ENCODE measurements at places on chromosomes 1 and 21.

DNA sequence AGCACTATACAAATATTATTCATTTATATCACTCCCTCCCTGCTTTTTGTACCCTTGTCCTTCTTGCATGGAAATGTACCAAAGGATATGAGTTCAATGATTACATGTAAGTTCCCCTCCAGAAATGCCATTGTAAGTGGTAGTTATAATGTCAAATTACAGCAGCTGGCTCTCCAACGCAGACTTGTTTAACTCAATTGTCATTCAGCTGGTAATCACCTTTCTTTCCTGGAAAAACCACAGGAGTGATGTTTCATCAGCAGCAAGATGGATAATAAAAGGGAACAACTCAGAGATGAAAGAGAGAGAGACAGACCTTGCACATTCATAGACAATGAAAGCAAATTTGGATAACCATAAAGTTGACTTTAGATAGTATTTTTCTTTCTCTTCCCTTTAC lies 578.6 kb upstream of the PBX1 start:
- no peak for DNase-seq

- no peak for DNase-seq
These were observed 44.6 kb upstream of the SLC30A1 start for GRCh38 chr1:211623515-211623914.

DNA sequence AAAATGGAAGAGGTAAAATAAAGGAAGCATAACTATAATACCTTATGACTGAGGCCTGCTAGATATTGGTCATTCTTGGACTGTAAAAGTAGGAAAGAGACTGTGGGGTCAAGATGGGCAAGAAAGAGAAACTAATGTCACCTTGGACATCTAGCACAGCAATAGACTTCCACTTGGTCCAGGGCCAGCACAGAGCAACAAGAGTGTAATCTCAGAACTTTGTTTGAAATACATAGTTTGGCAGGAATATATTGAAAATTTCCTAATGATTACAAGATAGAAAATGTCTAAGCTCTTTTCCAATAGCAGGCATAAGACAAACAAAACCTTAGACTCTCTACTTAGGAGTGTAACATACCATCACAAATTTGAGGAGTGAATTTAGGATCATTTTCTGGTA lies 4.6 kb downstream of the LRRC8C start:
- no peak for DNase-seq

GRCh38 chr21:42426424-42426823 lies 22.7 kb downstream of the UBASH3A start:
- no peak for DNase-seq

DNA sequence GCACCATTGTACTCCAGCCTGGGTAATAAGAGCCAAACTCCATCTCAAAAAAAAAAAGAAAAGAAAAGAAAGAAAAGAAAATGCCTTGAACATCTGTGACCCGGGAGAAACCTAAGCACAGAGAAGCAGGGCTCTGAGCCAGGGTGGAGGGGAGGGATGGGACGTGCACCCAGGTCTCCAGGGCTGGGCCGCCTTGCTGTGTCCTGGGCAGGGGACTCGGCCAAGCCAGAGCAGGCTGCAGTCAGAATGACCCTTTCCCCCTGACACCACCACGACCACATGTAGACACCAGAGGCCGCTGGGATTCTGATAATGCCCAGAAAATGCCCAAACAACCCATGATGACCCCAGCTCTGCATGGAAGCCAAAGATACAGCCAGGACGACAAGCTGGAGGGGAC lies 17.8 kb downstream of the CHD5 start:
- no peak for DNase-seq

DNA sequence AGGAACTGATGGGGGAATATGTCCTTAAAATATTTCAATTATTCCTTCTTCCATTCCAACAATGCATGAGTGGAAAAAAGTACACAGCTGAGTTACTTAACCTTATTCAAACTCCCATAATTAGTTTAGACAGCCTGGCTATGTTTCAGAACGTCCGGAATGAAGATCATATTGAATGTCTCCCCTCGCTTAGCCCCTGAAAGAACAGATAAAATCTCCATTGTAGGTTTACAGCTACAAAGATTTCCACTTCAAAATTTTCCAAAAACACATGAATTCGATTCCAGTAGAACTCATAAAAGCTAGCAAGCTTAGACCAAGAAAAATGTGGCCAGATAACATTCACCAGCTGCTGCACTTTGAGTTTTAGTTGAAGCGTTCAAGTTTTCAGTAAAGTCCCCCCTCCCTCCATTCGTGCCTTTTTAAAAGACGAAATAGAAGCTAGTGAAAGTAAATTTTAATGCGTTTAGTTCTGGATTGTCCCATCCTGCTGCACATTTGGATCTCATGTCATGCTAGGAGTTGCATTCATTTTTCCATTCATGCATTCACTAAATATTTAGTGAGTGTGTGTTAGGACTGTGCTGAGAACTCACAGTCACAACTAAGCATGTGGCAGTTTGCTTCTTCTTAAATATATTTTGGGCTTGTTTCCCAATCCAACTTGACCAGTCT lies 29.4 kb upstream of the SSX2IP start:
- no peak for DNase-seq

GRCh38 chr1:238187575-238187949 lies 296.8 kb upstream of the ZP4 start:
- DNase-seq, result no peak

GRCh38 chr1:1777583-1777899 lies 729 bp downstream of the NADK start:
- DNase-seq, result no peak

DNA sequence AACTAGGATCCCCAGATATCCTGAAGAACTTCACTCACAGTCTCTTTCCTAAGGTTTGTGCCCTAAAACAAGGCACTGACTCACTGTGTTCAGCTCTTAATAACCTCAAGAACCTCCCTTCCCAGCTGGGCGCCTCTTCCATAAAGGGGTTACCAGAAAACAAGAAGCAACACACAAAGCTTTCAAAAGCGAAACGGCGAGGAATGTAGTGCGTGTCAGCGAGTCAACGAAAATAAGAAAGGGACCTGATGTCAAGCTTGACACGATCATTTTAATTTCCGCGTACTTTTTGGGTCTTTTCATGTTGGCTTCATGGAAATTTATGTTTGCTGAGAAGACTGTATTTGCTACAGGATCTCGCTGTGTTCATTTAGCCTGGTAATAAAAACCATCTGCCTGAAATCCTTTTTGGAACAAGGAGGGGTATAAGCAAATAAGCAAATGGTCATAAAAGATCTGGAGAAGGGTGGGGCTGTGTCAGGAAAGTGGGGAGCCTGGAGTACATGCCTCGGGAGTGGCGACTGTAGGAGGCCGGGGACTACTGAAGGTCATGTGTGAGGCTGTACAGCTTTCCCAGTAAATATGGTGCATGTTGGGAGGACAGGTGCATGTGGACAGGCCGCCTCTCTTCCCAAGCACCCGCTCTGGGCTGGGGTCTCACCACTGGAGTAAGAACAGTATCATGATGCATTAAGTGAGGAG lies 11.4 kb upstream of the CLDN14 start:
- no peak for DNase-seq

DNA sequence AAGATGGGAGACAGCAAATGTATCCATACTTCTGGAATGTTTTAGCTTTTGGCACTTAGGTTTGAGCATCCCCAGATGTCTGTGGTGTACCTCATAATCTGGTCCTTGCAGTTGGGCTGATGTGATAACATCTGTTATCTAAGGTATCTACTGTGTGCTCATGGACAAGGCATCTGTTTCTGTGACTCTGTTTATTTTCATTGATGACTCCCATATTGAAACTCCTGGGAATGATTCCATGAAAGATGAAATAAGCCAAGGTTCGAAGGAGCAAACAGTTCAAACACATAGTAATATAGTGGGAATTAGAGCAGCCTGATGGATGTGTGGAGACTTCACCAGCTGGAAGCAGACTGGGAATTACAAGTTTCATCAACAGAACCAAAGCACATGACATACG lies 20.7 kb upstream of the TRIM45 start:
- no peak for DNase-seq

- peak; percentile 18 for DNase-seq
These were observed 68.3 kb upstream of the SIM2 start for GRCh38 chr21:36630485-36631206.

DNA sequence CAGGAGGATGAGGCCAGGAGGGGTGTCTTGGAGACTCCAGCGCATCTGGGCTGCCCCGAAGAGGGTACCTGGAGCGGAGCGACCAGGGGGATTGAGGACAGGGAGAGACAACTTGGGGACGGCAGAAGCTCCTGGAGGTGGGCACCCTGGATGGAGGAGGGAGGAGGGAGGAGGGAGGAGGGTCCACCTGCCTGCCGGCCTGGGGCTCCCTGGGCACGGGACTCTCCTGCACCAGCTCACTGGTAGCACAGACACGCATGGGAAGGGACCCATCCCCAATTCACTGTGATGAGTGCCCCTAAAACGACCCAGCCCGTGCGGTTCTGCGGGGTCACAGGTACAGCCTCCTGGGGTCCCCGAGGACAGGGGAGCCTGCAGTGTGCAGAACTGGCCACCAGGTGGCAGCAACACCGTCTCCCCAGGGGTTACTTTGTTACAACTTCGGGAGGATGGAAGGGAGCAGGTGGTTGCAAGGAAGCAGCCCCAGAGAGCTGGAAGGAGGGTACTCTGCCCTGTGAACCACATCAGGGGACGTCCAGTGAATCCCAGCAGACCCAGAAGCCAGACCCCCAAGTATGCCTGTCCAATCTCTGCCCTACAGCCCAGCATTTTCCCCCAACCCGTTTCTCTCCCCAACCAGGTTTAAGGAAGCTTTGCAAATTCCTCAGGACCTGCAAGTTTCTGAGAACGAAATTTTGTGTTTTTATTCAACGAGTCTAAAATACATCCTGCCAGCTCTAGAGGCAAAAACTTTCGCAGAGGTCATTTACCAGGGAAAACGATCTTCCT lies 482.4 kb downstream of the NPHP4 start:
- DNase-seq, result peak; percentile 37

DNA sequence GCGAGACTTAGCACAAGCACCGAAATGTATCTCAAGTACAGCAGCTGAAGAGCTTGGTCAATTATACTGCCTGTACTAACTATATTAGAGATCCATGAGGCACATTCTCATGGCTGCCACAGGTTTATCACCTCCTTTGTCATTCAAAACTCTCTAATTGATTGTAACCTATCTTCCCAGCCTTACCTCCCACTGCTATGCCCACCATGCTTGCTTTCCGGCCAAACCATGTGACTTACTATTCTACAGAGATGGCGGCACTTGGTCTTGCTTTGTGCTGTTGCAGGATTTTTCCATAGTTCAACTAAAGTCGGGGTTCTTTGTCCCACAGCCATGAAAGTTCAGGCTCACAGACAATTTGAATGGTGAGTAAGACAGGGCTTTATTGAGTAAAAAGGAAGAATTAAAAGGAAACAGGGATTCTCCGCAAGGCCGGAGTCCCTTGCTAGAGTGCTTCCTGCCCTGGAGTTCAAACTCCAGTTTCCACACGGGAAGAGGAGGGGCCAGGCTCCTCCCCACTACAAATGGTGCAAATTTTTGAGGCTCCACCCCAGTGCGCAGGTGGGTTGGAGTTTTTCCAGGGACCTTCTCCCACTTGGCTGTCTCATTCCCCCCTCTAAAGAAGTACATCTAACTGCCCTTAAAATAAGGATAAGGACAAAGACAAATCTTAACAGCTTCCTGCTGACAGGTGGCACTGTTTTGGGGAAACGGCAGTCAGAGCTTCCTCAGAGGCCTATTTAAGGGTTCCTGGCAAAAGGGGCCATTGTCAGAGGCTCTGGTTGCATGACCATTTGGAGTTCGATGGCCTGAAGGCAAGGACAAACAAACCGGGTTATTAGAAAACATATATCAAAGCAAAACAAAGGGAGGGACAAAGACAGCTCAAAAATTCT lies 28.7 kb downstream of the FMO2 start:
- no peak for DNase-seq

GRCh38 chr1:57591842-57592241 lies 168.0 kb upstream of the DAB1 start:
- no peak for DNase-seq

GRCh38 chr21:29637134-29637533 lies 302.7 kb downstream of the GRIK1 start:
- DNase-seq, result no peak

DNA sequence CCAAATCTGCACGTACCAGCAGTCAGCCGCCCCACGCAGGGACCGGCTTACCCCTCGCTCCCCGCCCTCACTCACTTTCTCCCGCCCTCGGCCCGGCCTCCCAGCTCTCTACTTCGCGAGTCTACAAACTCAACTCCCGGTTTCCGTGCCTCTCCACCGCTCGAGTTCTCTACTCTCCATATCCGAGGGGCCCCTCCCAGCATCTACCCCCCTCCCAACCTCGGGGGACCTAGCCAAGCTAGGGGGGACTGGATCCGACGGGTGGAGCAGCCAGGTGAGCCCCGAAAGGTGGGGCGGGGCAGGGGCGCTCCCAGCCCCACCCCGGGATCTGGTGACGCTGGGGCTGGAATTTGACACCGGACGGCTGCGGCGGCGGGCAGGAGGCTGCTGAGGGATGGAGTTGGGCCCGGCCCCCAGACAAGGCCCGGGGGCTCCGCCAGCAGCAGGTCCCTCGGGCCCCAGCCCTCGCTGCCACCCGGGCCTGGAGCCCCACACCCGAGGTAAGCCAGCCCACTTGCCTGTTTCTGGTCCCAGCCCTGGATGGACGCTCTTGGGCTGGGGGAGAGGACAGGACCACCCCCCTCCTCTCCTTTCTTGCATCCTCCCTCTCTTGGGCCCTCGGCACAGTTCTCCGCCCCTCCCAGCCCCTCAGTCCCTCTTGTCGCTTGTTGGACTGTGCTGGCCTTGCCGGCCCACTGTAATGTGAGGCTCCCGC lies at the start of gene ARTN:
Gene ARTN, plus strand, starts transcription at position 416 of the 715 bp plus-strand sequence. CDS start 1,856 bp downstream, outside the sequence.
- DNase-seq, result no peak

- DNase-seq, result no peak
These were observed 112.4 kb upstream of the ZBTB40 start for GRCh38 chr1:22339237-22339636.

- DNase-seq, result peak; percentile 55
These were observed 37.9 kb upstream of the BTG2 start for GRCh38 chr1:203267347-203267846.

DNA sequence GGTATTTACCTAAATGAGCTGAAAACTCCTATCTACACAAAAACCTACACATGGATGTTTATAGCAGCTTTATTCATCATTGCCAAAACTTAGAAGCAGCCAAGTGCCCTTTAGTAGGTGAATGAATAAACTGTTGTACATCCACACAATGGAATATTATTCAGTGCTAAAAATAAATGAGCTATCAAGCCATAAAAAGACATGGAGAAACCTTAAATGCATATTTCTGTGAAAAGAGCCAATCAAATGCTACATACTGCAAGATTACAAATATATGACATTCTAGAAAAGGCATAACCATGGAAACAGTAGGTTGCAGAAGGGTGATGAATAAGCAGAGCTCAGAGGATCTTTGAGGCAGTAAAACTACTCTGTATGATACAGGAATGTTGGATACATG lies 23.3 kb downstream of the ABCB10 start:
- DNase-seq, result no peak

GRCh38 chr1:196207612-196208217 lies 400.5 kb downstream of the KCNT2 start:
- DNase-seq, result no peak

All from stimulated activated CD8-positive, alpha-beta memory T cell treated with anti-CD3 and anti-CD28 coated beads, Interleukin-7, amount 100 ng/mL, for 48 hours (primary cell).